Inflammatory macrophage treated with lipopolysaccharide for 1 hour (primary cell): ENCODE measurements at places on chromosomes 12 and 14.
A peak's percentile ranks its signal among the peaks of the same experiment; 100 is the strongest.

DNA sequence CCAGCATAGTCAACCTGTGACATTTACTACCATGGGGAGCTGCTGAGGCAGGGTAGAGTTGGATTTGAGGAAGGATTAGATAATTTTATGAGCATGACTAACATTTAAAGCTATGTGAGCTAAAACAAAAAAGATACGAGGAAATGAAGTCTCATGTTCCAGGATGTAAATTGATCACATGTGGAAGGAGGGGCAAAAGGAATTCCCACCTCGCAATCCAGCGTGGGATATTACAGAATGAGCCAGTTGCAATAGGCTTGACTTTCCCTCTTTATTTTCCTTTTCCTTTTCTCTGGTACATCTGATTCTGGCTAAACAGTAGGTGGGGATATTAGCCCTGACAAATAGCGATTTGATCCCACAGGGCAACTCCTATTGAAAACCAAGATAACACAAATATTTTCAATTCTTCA is 214.9 kb upstream of the HMGA2 start:
- no peak for DNase-seq

GRCh38 chr14:61147831-61148549 is 133.1 kb downstream of the TMEM30B start:
- no peak for DNase-seq

- no peak for DNase-seq
Observed at GRCh38 chr12:608413-608812, 54.8 kb downstream of the NINJ2 start.

DNA sequence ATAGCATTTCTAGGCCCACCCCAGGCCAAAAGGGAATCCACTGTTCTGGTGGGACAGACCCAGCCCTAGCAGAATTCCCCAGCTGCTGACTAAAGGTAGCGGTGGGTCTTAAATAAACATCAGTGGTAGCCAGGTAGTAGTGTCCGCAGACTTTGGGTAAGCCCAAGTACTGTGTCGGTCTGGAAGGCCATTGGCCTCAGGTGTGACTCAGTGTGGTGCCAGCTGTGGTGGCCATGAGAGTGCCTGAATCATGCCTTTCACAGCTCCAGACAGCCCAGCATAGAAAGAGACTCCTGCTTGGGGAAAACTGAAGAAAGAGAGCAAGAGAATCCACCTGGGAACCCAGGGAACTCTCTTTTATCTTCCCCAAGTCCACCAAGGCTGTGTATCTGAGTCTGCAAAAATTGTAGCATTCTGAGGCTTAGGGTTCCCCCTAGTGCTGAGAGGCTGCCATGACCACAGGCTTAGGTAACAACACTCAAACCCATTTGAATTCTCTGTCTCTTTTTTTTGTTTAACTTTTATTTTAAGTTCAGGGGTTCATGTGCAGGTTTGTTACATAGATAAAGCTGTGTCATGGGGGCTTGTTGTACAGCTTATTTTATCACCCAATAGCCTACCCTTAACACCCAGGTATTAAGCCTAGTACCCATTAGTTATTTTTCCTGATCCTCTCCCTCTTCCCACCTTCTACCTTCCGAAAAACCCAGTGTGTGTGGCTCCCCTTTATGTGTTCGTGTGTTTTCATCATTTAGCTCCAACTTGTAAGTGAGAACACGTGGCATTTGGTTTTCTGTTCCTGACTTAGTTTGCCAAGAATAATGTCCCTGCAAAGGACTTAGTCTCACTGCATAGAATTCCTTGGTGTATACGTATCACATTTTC is 16.7 kb upstream of the CD163L1 start:
- peak; percentile 32 for DNase-seq

GRCh38 chr14:99238216-99238615 is 33.8 kb downstream of the BCL11B start:
- no peak for DNase-seq

DNA sequence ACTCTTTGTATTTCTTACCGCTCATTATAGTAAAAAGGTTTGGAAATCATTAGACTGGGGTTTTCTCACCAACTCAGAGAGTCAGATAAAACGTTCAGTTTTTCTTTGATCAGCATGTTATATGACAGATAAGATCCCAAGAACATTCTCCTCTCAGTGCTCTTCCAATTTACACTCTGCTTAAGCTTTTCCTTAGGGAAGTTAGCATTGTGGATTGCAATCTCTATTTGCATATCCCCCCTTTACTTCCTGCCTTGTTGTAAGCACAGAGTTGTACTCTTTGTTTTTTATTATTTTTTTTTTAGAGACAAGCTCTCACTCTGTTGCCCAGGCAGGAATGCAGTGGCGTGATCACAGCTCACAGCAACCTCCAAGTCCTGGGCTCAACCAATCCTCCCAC is 11.4 kb upstream of the CFAP54 start:
- DNase-seq, result no peak

DNA sequence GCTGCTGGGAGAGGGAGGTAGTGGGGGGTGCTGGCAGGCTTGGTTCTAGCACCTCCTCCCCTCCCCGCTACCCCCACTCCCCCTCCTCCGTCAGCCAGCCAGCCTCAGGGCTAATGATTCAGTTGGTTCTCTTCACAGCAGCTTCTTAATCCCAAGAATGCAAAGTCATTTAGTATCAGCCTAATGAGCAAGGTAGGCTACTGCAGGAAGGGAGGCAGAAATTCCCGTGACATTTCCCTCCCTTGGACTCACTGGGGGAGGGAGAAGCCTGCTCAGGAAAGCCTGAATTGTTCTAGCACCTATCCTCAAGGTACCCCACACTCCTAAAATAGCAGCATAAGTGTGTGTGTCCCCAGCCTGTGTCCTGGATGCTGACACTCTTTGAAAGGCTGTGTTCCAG is 29.8 kb downstream of the ITPK1 start:
- no peak for DNase-seq
